Bronchial epithelial cell (primary cell): ENCODE measurements at places on chromosomes 12 and 14. TPM values are rescaled to one million over a fixed set of nuclear protein-coding genes. Genes with fewer than 3 reads are reported as not detected.

Gene PMCH
- total RNA-seq = not detected in 2 replicates

Gene ESYT1
- total RNA-seq = 253 and 304 TPM in 2 replicates

Gene CD69
- not detected in 2 replicates for total RNA-seq

Gene SRRM4
- total RNA-seq = not detected in 2 replicates

Gene EML1
- total RNA-seq = 1.8 and 6.0 TPM in 2 replicates

Gene TSPAN19
- total RNA-seq = under 0.01 TPM in 1 of 2 replicates, not detected in the other

Gene KRT74
- total RNA-seq = 0.13 TPM in 1 of 2 replicates, not detected in the other

Gene ACOT6
- not detected in 2 replicates for total RNA-seq

Gene HOXC10
- not detected in 2 replicates for total RNA-seq

Gene RHOJ
- total RNA-seq = not detected in 2 replicates

Gene SSTR1
- total RNA-seq = under 0.01 TPM in 1 of 2 replicates, not detected in the other

Gene IL22
- total RNA-seq = not detected in 2 replicates

Gene DLK1
- total RNA-seq = not detected in 2 replicates

Gene DACT1
- 1.1 and 1.4 TPM in 2 replicates for total RNA-seq

Gene THTPA
- total RNA-seq = 3.6 and 4.5 TPM in 2 replicates

Gene CMA1
- not detected in 2 replicates for total RNA-seq

Gene PKP2
- 53.9 and 74.5 TPM in 2 replicates for total RNA-seq

Gene IL31
- not detected in 2 replicates for total RNA-seq

Gene NDUFA12
- total RNA-seq = 112 and 173 TPM in 2 replicates

Gene PRIMA1
- total RNA-seq = not detected in 2 replicates

Gene TMEM253
- total RNA-seq = under 0.01 and 0.51 TPM in 2 replicates

Gene DNAH10
- under 0.01 and 0.13 TPM in 2 replicates for total RNA-seq

Gene ASCL1
- not detected in 2 replicates for total RNA-seq

Gene KIAA0586
- 6.0 and 8.7 TPM in 2 replicates for total RNA-seq

Gene TPH2
- not detected in 2 replicates for total RNA-seq

Gene GPR84
- total RNA-seq = 0.13 TPM in 1 of 2 replicates, not detected in the other

Gene MGAT2
- total RNA-seq = 32.5 and 45.0 TPM in 2 replicates

Gene RD3L
- not detected in 2 replicates for total RNA-seq

Gene MYF6
- not detected in 2 replicates for total RNA-seq

Gene CLEC9A
- total RNA-seq = not detected in 2 replicates

Gene GUCY2C
- total RNA-seq = not detected in 2 replicates

Gene EPYC
- not detected in 2 replicates for total RNA-seq

Gene TXNRD1
- 60.2 and 88.2 TPM in 2 replicates for total RNA-seq

Gene CACNA1C
- not detected in 2 replicates for total RNA-seq

Gene RNASE3
- not detected in 2 replicates for total RNA-seq

Gene BATF
- total RNA-seq = 2.6 and 3.4 TPM in 2 replicates

Gene KRT83
- 0.13 TPM in 1 of 2 replicates, not detected in the other for total RNA-seq

Gene CAPZA3
- total RNA-seq = 0.13 TPM in 1 of 2 replicates, not detected in the other

Gene ALDH6A1
- 15.1 and 22.1 TPM in 2 replicates for total RNA-seq

Gene VRK1
- 10.8 and 12.6 TPM in 2 replicates for total RNA-seq

Gene COCH
- total RNA-seq = 0.26 TPM in 1 of 2 replicates, not detected in the other

Gene PPP1R36
- total RNA-seq = 0.51 and 1.1 TPM in 2 replicates
